Activated CD4-positive, alpha-beta T cell treated with anti-CD3 and anti-CD28 coated beads for 4 hours (primary cell): ENCODE measurements at places on chromosomes 3 and 15.

- peak; percentile 96 for DNase-seq
Observed at GRCh38 chr15:68875377-68876116, 54.8 kb upstream of the SPESP1 start.

- no peak for DNase-seq
Observed at GRCh38 chr3:127013758-127014535, 31.0 kb downstream of the PLXNA1 start.

GRCh38 chr3:134373271-134374104 lies 759 bp downstream of the AMOTL2 start:
- DNase-seq = no peak

GRCh38 chr3:169619793-169620192 lies 43.7 kb downstream of the MECOM start:
- DNase-seq = no peak

DNA sequence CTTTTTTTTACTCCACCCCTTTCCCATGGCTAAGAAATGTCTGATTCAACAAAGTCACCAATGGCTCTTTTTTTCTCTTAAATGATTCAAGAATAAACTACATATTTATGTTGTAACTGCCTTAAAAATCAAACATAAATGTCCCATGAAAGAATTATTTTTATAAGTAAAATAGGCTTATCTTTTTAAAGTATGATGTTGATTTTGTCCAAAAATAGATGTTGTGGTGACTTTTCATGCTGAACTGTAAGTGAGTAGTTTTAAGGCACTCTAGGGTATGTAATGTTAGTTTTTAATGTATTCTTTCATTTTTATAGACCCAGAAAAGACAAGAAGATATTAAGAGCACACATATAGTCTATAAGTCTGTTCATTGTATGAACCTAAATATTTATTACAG lies 594.9 kb downstream of the NLGN1 start:
- no peak for DNase-seq

DNA sequence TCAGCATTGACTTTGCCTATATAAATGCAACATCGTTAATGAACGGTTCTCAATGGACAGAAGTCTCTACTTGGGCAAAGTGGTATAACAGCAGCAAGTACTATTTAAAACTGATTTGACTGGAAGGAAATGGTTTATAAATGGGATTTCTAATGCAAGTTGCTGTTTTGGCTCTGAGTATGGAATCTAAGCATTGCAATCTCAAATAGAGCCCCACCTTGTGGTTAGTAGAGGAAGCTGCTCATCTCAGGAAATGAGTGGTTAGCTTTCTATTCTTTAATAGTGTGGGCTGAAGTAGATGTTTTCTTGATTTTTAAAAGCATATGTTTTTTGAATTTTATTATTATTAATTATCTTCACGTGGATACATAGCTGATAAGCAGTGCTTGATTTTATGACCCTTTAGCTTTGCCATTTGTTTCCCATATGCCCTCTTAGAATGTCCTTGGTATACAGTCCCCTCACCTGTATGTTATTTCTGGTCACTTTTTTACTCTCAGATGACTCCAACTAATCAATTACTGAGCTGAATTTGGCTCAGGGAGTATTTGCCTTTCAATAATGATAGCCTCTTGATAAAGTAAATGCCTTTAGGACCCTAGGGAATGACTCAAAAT lies 67.1 kb downstream of the OXSM start:
- peak; percentile 19 for DNase-seq
